ENCODE measurements at places on chromosomes 7 and 10.

DNA sequence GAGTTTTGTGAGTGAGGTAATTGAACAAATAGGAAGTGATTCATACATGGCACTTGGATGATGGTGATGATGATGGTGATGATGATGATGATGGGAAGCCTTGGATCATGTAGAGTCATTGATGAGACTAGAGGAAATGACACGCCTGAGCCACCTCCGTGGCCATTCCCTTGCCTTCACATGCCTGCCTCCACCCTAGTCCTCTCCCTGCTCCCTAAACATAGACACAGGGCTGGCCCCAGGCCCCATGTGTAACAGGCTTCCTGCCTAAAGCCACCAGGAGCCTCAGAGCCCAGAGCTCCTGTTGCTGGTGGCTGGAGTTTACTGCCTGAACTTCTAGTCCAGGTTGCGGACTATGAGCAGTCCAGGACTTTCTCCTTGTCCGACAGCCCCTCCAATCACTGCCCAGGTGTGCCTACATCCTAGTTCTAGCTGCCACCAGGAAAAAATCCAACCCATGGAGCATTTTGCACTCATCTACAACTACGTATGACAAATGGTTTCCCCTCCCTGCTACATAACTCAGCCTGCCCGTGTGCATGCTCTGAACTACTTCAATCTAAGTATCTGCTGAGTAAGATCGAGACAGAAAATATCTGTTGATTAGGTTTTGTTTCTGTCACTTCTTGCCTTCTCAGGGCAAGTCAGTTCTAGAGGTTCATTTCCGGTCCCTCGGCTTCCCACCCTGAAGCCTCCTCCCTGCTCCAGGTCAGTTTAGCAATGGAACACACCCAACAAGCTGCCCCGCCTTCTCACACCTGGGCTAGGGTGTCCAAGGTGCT, 35.5 kb upstream of the KDM7A start:
- DNase-seq = no peak

- DNase-seq = no peak
Observed at GRCh38 chr7:95684037-95684436, 87.7 kb upstream of the PDK4 start.

DNA sequence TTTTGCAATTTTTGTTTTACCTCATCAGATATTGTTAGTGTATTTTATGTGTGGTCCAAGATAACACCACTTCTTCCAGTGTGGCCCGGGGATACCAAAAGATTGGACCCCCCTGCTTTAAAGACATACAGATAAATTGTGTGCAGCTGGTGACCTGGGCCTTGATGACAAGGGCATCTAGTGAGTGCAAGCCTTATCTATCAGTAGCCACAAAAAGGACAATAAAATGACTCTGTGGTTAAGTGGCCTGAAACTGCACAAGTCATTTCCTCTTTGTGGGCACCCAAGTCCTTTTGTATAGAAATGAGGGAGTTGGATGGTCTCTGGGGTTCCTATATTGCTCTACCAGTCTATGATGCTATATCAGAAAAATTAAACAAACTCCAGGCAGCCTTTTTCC, 98.1 kb downstream of the PARD3 start:
- DNase-seq = no peak

GRCh38 chr7:131781-132482, 60.4 kb upstream of the FAM20C start:
- DNase-seq = no peak

- DNase-seq = no peak
Observed at GRCh38 chr10:124939290-124939689, 2.6 kb upstream of the ZRANB1 start.
